ENCODE measurements at places on chromosomes 2 and 18. TPM values are rescaled to one million over a fixed set of nuclear protein-coding genes. Genes with fewer than 3 reads are reported as not detected.

ALLC gene
- not detected for total RNA-seq

AQP12A gene
- total RNA-seq: not detected

ATP6V1B1 gene
- total RNA-seq: not detected

SERPINB4 gene
- total RNA-seq: not detected

ABCG8 gene
- not detected for total RNA-seq

FHOD3 gene
- total RNA-seq: 24.1 TPM

FEV gene
- total RNA-seq: not detected

GFPT1 gene
- total RNA-seq: 25.3 TPM

MCEE gene
- total RNA-seq: 23.3 TPM

ACAA2 gene
- total RNA-seq: 68.1 TPM

TMEM17 gene
- total RNA-seq: 1.9 TPM

IL36G gene
- not detected for total RNA-seq

RGPD3 gene
- 0.46 TPM for total RNA-seq

GPBAR1 gene
- total RNA-seq: 4.2 TPM

TSPYL6 gene
- not detected for total RNA-seq

HNRNPA3 gene
- total RNA-seq: 72.3 TPM

FSHR gene
- not detected for total RNA-seq

CLEC4F gene
- not detected for total RNA-seq

ASPRV1 gene
- 1.7 TPM for total RNA-seq

PDCD1 gene
- total RNA-seq: 0.11 TPM

IL36A gene
- total RNA-seq: not detected

BCL11A gene
- 5.0 TPM for total RNA-seq

REG1B gene
- not detected for total RNA-seq

DNAJC5G gene
- total RNA-seq: not detected

ELOA2 gene
- total RNA-seq: not detected

SLC9A4 gene
- not detected for total RNA-seq

PRKAG3 gene
- not detected for total RNA-seq

SF3B1 gene
- total RNA-seq: 223 TPM

CXCR4 gene
- total RNA-seq: 5.3 TPM

GLI2 gene
- total RNA-seq: 16.1 TPM

SIX3 gene
- 0.11 TPM for total RNA-seq

TMEM163 gene
- total RNA-seq: 1.2 TPM

DUSP19 gene
- 4.6 TPM for total RNA-seq

Data from esophagus muscularis mucosa (tissue), 4 donors.